ENCODE measurements at places on chromosomes 3 and 15.

DNA sequence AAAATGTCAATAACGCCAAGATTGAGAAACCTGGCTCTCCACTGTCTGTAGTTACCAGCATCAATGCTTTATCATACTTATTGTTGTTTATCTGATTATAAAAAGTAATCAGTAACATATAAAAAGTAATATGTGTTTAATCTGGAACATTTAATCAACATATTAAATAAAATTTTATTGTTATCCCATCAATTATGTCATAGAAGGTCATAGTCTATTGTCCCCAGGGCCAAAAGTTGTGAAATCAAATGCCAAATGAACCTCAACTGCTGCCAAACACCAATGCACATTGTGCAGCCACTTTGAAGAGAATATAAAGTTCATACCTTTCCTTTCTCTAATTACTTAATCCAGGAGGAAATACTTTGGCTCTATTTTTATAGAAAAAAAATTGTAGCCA lies 106.6 kb downstream of the EOMES start:
- DNase-seq: no peak

DNA sequence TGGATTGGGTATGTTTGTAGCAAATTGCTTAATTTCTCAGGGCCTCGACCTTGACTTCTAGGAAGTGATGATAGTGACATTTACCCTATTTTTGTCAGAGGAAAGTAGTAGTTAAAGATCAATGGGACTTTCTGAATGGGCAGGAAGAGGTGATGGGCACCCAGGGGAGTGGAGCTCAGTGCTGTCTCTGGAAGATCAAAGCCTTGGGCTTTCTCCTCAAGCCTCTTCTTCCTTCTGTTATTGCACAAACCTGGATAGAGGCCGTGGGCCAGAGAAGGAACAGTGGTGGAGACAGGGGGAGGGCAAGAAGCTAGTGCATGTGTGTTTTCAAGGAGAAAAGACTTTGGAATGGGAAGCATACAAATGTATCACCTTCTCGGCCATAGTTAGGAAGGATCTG lies 44.9 kb upstream of the EOMES start:
- no peak for DNase-seq

DNA sequence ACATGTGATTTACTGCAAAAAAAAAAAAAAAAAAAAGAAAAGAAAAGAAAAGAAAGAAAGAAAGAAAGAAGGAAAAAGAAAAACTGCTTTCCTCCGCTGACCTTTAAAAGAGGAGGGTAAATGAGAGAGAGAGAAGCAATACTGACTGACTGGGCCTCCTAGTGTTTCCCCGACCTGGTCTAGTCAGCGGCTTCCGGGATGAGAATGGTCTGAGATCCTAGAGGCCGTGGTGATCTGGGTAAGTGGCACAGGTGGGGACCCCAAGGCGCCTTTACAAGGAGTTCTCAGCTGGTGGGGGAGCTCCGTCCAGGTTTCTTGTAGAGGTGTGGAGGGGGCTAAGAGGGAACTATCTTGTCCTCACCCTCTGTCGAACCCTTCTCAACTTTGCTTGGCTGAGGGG lies 223.1 kb downstream of the MEIS2 start:
- DNase-seq: no peak

DNA sequence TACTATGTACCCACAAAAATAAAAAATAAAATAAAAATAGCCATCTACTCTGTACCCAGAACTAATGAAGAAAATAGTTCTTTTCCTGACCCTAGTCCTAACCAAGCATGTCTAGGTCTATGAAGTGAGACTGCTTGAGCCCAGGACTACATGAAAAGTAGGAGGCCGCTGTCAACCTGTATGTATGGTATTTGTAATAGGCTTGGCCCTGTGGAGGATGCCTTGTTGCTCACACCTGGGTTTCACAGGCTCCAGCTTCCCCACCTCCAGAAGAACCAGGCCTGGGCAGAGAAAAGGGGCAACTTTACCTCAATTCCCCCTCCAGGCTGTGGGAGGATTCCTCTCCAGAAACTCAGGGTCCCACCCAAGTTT lies 6.8 kb upstream of the PKM start:
- no peak for DNase-seq

DNA sequence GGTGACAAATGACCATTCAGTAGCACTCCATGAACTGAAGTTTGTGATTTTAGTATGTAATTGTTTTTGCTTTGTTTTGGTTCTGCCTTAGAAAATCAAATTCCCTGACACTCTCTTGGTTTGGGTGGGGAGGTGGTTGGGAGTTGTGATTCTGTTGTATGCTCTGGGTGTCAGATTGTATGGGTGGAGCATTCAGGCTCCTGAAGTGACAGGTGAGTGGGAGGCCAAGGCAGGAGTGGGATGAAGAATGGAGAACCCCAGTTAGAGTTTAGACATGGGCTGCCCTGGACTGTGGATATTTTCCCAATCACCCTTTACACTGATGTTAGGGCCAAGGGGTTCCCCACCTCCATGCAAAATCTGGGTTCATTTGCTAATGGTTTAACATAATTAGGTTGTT lies 83.6 kb downstream of the ARPP21 start:
- DNase-seq: no peak

GRCh38 chr3:184557348-184557950 lies 4.1 kb upstream of the EPHB3 start:
- DNase-seq: no peak
